ENCODE measurements at places on chromosomes 11 and 22.

GRCh38 chr22:41229730-41230400 is 10.9 kb downstream of the CHADL start:
- DNase-seq = no peak

DNA sequence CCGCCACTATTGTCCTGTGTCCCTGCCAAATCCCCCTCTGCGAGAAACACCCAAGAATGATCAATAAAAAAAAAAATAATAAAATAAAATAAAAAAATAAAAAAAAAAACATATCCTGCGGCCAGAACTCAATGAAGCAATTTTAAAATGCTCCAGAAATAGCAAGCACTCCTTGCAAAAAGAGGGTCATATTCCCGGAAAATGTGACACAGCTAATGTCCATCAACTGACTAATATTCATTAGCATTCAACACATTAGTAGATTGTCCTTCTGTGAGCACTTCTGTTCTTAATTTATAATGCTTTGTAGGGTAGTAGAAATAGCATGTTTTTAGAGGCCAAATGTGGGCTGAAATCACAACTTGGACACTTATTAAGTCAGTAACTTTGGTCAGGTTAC is 252.3 kb upstream of the SESN3 start:
- DNase-seq = no peak

DNA sequence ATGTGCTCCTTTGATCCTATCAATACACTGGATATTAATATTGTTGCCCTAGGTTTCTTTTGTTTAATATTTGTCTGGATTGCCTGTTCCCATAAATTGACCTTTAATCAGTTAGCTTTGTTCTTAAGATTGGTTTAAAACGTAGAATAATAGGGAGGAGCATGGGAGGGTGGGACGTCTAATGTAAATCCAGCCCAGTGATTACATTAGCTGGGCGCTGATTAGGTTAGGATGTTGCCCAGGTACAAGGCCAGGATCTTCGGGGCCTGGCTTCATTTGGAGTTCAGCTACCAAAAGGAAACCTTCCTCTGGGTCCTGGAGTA is at the start of gene SRSF8:
TSS of gene SRSF8 (plus strand) at position 204 of the 323 bp plus-strand sequence. CDS start 308 bp downstream, outside the sequence.
- no peak for DNase-seq

- DNase-seq = no peak
These were observed 17.6 kb downstream of the SLC5A12 start for GRCh38 chr11:26704249-26704648.

GRCh38 chr11:43790444-43790794 is 90.2 kb upstream of the ALKBH3 start:
- DNase-seq = no peak

- DNase-seq = no peak
These were observed 10.4 kb upstream of the CDC42BPG start for GRCh38 chr11:64854534-64855502.

DNA sequence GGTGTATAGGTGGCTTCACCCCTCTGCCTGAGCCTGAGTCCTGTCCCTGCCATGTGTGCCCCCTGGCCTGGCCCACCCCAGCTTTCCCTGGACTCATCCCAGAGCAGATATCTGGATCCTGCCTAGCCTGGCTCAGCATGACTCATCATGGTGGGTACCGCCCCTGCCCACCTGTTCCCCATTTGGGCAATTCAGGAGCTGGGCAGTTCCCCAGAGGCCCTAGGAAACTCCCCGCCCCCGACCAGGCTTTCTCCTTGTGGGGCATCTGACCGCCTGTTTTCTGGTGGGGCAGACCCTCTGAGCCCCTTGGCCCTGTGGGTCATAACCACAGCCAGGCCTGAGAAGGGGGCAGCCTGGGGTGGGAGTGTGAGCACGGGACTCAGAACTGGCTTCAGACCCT is 4.4 kb downstream of the TSPO start:
- no peak for DNase-seq

- no peak for DNase-seq
These were observed 38.6 kb downstream of the PACSIN2 start for GRCh38 chr22:42976217-42976933.

DNA sequence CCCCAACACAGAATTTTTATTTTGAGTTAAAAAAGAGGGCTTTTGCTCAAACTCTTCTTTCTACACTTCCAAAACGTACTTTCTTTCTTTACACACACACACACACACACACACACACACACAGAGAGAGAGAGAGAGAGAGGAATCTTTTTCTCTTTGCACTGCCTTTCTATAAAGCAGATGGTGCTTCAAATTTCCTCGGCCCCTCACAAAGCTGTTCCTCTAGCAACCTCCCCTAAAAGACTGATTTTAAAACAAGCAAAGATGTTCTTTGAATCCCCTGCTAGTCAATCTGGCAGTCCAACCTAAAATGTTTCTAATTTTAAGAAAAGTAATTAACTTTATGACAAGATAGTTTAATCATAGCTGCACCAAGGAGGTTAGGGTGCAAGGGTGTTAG is 2.7 kb upstream of the ANO3 start:
- DNase-seq = no peak

DNA sequence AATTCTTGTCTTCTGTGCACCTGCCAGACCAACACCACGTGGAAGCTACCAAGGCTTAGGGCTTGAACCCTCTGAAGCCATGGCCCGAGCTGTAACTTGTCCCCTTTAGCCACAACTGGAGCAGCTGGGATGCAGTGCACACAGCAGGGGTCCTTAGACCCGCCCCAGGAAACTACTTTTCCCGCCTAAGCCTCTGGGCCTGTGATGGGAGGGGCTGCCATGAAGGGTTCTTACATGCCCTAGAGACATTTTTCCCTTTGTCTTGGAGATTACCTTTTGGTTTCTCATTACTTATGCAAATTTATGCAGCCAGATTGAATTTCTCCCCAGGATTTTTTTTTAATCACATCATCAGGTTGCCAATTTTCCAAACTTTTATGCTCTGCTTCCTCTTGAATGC is 9.7 kb downstream of the PATE3 start:
- DNase-seq = no peak

DNA sequence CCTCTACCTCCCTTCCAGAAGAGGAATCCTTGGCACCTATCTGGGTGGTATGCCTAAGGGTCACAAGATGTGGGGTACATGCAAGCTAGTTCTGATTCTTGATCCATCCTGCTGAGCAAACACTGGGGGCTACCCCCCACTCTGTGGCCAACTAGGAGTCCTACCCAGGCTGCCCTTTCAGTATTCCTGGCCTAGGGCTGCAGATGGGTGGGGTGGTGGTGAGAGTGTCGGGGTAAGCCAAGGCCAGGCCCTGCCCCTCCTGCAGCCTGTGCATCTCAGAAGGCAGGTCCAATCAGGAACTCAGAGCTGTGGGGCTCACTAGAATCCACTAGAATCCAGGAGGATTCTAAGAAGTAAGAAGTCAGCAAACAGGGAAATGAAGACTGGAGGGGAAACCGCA is 10.9 kb downstream of the SSH3 start:
- DNase-seq = no peak

GRCh38 chr22:22960307-22960706 is 72.7 kb downstream of the IGLL5 start:
- DNase-seq = no peak

- DNase-seq = no peak
These were observed 89.8 kb downstream of the PLEKHA7 start for GRCh38 chr11:16924462-16924825.

DNA sequence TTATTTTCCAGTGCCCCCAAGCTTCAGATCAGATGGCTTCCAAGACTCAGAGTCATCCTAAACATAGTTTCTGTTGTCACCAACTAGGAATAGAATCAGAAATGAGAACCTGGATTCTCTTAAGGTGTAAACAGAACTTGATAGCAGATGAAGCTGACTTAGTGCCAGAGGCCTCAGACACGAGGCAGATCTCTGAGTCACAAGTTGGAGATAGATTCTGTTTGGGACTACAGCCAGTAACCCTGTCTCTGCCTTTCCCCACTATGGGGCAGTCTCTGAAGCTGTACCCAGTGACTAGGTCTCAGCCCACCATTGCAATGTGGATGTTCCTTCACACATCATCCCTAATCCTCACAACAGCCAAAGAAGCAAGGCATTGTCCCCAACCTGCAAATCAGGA is 25.4 kb downstream of the NEU3 start:
- no peak for DNase-seq

DNA sequence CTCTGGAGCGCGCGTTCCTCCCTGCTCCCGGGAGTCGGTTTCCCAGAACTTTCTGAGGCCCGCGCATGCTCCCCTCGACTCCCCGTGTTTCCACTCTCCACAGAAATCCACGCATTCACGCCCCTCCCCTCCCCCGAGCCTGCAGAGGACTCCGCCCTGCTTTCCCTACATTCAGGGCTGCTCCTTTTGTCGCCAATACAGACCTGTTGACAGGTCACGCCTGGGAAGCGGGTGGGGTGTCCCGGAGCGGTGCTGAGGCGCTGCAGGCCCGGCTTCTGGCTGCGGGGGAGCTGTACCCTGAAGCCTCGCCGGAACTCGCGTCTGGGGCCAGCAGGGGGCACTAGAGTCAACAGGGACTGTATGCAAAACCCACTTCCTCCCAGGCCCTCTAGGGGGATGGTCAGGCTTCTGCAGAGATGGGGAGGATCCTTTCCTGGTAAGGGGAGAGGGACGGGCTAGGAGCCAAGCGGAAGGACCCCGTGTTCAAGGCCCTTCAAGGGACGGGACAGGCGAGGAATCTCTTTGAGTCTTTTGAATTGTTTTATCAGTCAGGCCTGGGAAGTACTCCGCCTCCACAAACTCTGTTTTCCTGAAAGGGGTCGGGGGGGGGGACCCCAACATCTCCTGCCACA is at the start of gene PRAME:
TSS of gene PRAME (minus strand) at position 294 of the 632 bp plus-strand sequence. CDS start 2,433 bp downstream, outside the sequence.
- peak; percentile 16 for DNase-seq

GRCh38 chr11:96331699-96332116 is 11.3 kb downstream of the MAML2 start:
- no peak for DNase-seq

- no peak for DNase-seq
These were observed at the start of gene MMP12 for GRCh38 chr11:102874852-102875251. MMP12 (minus strand) TSS chr11:102874982; CDS start chr11:102874937, 45 bp downstream.

DNA sequence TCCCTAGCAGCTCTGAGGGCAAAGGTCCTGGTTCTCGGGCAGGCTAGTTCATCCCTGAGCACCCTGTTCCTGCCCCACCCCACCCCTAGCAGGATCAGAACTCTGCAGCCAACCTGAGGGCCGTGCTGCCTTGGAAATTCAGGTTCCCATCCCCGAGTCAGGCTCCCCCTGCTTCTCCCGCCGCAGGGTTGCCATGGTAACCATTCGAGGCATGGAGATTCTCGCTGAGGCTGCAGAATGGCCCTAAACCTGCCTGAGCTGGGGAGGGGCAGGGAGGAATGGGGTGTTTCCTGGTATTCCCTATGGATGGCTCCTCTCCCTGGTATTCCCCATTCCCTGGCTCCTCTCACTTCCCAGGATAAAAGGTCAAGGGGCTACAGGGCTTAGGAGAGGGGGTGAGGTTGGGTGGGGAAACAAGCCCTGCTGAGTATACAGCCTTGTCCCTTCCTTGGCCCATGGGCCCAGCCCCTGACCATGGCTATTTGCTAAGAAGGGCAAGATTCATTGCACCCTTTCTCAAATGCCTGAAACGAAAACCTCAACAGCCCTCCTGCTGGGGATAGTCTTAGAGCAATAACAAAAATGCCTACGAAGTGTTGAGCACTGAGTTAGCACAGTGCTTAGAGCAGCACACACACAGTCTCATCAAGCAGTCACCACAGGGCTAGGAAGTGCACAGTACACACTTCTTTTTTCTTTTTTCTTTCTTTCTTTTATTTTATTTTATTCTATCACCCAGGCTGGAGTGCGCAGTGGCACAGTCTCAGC is 58.7 kb downstream of the CHST1 start:
- DNase-seq = no peak

GRCh38 chr11:43943931-43944751 is 1.7 kb downstream of the C11orf96 start:
- DNase-seq = no peak

GRCh38 chr11:133228471-133229329 is 303.6 kb downstream of the OPCML start:
- no peak for DNase-seq

- no peak for DNase-seq
These were observed 94.2 kb downstream of the FCHSD2 start for GRCh38 chr11:73047773-73048371.

GRCh38 chr11:116366451-116366850 is 406.3 kb downstream of the BUD13 start:
- no peak for DNase-seq

DNA sequence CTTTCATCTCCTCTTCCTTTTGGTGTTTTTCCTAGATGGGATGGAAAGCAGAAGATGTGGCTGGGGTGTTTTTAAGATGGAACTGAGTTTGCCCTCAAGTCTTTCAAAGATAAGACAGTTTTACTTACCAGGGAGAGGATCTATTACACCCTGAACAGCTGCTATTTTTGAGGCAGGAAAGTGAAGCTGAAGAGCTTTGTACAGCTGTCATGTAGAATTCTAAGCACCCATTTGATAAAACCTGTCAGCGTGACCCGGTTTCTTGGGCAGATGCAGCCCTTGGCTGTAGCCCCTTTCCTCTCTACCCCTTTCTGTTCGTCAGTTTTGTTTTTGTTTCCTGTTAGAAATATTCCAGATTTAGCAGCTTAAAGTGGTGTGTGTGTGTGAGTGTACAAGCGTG is 35.2 kb downstream of the FAT3 start:
- no peak for DNase-seq

DNA sequence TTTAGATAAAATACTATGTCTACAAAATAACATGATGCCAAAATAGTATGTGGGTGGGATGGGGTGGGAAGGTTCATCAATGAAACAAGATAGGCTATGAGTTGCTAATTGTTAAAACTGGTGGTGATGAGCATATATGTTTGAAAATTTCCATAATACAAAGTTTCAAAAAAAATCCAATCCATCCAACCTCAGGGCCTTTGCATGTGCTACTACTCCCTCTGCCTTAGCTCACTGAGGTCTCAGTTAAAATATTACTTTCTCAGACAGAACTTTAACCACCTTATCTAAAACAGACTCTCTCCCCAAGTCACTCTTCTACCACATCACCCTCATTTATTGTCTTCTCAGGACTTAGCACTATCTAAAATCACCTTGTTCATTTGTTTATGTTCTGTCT is 201.1 kb downstream of the TTC28 start:
- no peak for DNase-seq

- DNase-seq = no peak
These were observed 900.0 kb downstream of the LUZP2 start for GRCh38 chr11:25396847-25397246.
